ENCODE measurements at places on chromosomes 12 and 14.

GRCh38 chr14:93965287-93965821 is 11.0 kb downstream of the ASB2 start:
- no peak for DNase-seq

GRCh38 chr14:73344319-73344718 is 107.0 kb downstream of the PAPLN start:
- DNase-seq, result no peak

DNA sequence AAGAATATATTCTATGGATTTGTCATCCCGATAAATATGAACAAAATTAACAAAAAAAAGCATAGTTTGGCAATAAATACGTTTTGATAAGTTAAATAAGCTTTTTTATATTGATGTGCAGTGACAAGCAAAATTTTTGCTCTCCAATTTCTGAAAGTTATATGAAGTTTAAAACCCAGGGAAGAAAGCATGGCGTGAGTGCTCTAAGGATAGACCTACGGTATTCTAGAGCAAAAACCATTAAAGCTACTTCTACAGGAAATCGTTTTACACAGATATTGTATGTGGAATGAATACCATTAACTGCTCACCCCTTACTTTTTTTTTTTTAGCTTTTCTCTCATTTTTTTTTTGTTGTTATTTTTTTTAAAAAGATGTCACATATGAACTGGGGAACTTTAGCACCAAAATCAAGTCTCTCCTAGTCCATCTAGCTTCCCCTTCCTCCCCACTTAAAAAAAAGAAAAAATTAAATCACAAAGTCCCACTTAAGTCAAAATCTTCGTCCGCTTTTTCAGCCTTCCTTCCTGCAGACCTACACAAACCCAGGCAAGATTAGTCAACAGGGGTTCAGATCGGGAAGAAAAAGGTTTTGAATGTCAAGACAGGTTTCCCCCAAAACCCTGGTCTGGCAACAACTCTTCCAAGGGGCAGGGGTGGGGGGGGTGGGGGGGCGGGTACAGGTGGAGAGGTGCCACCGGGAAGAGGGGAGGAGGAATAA is 4.4 kb downstream of the ZFP36L1 start:
- DNase-seq, result no peak

DNA sequence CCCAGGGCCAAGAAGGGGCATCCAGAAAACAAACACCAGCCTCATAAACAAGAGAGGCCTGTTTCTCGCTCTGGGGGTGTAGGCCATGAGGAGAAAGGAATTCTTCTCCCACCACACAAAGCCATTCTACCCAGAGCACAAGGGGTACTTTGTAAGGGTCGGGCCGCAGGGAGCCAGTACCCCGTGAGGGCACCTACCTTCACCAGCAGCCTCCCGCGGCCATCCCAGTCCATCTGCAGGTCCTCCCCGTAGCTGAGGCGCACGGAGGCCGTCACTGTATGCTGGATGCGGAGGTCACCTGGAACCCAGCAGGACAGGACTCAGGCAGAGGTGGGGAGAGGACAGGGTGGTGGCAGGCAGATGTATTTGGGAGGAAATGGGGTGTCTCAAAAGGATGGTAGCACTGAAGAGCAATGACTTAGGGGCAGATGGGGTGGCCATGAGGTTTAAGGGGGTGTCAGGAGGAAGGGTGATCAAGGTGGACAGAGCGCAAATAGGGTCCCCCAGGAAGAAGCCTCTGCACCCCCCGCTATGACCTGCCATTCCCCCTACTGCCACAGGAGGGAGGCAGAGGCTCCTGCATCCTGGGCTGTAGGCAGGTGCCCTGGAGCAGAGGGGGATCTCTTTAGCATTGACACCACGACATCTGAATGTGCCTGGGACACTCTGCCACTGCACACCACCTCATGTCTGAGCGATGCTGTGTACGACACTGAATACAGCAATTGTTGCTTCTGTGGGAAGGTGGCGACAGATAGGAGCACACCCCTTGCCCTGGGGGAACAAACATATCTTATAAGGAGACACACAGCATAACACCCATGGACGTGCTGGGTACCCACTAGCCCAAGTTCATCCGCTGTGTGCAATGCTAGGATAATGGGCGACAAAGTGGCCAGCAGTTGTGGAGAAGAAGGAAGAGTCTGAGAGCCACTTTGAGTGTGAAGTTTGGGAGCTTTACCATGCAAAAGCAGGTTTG is 61.4 kb downstream of the VWF start:
- DNase-seq, result peak; percentile 36

- DNase-seq, result no peak
Observed at GRCh38 chr12:117404203-117404853, 42.9 kb upstream of the NOS1 start.

DNA sequence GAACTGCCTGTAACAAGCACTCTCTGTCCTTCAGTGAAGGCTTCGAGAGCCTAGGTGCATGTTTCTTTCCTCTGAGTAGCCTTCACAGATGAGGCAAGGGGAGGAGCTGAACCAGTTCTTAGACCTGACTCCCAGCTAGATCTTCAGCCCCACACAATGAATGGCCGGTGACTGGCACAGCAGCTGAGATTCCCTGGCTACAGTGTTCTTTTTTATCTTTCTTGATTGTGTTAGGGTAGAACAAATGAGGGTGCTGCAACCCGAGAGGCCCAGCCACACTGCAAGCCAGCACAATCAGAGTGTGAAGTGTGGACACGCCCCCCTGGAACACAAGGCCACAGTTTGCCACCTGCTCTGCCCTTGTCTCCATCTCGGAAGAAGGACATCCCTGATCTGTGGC is 19.1 kb upstream of the COL2A1 start:
- no peak for DNase-seq

DNA sequence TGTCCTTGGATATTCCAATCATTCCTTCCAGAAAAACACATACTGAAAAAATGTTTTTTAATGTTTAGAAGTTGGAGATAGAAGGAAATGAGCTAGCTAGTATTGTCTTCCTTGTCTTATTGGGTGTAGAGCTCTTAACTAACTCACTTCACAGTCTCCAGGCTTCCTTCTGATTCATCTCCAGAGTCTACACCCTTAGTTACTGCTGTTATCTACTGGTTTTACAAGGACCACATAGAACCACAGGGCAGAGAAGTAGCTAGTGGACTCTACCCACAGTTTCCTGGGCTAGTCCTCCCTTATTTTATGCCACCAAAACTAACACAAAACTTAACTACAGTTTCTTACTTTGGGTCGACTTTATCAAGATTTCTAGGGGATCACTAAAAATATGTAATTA is 31.0 kb upstream of the DHRS4 start:
- DNase-seq, result no peak

GRCh38 chr12:97835541-97835940 is 372.9 kb downstream of the RMST start:
- no peak for DNase-seq

- no peak for DNase-seq
Observed at GRCh38 chr12:63782466-63782865, 2.8 kb downstream of the RXYLT1 start.

GRCh38 chr12:130204541-130204953 is 42.3 kb downstream of the FZD10 start:
- DNase-seq, result no peak

DNA sequence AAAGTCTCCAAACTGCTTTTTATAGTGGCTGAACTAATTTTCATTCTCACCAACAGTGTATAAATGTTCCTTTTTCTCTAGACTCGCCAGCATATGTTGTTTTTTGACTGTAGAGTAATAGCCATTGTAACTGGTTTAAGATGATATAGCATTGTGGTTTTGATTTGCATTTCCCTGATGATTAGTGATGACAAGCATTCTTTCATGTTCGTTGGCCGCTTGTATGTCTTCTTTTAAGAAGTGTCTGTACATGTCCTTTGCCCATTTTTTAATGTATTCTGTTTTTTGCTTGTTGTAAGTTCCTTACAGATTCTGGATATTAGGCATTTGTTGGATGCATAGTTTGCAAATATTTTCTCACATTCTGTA is 404.9 kb downstream of the FLRT2 start:
- DNase-seq, result no peak

DNA sequence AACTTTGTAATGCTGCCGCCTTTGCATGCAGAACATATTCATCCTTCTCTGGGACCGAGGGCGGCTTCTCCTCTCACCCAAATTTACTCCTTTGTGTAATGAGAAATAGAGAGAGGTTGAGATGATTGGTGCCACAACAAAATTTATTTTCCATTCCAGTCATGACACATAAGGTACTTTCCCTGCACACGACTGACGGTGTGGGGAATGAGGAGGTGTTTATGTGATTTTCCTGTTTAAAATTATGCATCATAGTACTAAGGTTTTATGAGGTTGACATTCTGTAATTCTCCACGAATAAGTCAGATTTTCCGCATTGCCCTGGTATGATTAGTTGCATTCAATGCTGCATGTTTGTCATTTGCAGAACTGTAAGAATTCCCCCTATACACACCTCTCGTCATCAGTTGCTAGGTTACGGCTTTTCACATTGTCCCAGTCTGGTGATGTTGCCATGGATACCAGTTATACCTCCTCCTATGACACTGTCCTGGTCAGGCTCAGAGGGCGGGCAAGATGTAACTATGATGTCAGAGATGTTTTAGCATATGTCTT is 23.1 kb downstream of the BICDL1 start:
- peak; percentile 67 for DNase-seq

- DNase-seq, result no peak
Observed at GRCh38 chr14:28242895-28243294, 523.7 kb upstream of the FOXG1 start.

DNA sequence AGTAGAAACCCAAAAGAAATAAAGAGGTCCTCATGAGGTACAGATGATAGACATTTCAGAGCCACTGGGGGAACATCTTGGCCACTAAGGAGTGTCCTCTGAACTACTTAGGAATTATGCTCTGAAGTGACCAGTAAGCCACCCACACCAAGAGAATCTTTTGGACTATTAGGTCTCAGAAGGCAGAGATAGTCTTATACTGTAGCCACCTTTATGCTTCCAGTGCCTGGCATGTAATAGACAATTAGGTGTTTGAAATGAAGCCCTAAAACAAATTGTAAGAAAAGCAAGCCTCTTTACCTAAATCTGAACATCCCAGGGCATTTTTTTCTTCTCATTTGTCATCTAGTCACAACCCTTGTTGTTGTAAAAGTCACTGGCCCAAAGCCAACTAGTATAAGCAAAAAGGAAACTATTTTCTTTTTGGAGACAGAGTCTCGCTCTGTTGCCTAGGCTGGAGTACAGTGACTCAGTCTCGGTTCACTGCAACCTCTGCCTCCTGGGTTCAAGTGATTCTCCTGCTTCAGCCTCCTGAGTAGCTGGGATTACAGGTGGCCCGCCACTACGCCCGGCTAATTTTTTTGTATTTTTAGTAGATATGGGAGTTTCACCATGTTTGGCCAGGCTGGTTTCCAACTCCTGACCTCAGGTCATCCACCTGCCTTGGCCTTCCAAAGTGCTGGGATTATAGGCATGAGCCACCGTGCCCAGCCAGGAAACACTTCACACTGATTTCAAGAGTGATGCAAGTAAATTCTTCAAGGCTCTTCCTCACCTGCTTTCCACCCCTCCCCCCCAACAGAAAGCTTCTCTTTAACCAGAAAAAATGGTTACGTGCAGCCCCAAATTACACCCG is 11.1 kb downstream of the PLEKHA5 start:
- DNase-seq, result no peak

DNA sequence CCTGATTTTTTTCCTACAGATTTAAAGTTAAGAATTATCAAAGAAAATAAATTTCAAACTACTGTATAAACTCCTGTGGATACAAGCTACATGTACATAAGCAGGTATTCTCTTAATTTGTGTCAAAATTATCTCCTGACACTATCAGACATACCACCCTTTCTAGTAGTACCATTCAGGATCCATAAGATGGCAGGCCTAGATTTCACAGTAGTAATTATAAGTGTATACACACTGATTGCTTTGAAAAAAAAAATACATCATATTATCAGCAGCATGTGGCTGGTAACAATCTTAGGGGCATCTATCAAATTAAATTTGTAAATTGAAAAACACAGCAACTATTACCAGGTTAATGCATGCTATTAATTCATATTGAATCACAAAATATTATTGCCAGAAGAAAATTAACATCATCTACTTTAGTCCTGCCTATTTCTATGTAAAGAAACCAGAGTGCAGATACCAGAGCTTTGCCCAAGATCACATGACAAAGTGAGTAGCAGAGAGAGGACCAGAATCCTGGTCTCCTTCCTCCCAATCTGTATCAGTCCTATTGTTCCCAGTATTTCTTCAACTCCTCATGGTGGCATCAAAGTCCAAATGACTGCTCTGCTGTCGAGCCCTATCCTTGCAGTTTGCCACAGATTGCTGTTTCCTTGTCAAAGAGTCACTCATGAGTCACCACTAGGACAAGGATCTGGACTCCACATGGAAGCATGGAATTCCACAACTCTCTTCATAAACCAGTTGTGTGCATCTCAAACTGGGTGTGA is 27.7 kb upstream of the CALM1 start:
- DNase-seq, result no peak

DNA sequence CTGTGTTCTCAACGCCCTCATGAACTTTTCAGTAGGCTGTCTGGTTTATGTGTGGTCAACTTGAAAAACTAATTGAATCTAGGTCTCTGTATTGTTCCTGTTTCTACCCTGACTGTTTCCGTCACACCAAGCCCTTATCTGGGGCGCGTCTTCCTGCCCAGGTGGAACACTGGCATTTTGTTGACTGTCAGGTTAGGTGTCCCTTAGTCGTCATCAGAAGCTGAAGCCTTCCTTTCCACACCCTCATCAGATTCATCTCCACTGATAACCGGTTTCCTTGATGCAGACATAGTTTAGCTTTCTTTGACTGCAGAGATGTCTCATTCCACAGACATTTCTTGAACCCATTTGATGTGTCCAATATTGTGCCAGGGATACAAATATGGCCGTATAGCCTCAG is 96.5 kb downstream of the DUSP16 start:
- DNase-seq, result peak; percentile 46

GRCh38 chr12:6950811-6951540 is at the start of gene PTPN6:
PTPN6 (plus strand) TSS chr12:6951356; CDS start chr12:6951513, 157 bp downstream.
- DNase-seq, result no peak

DNA sequence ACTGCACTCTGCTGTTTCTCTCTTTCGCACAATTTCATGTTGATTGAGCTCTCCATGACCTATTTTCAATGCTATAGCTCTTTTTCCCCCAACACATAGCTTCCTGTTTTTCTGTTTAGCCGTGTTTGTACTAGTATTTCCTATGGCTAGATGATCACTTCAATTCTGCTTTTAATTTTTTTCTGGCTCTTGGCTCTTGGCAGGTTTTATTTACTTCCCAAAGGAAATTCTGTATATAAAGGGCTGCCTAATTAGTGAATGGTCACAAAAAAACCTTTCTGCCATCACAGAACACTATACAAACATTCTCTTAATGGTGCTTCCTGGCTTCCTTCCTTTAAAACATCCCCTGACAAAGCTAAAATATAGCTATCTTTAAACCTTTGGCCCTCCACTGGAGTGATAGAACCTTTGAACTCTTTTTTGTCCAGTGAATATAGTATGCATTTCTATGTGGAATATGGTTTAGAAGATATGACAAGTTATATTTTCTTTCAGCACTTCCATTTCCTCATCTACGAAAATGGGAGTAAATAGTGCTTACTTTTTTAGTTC is 88.2 kb downstream of the RASSF9 start:
- DNase-seq, result no peak

DNA sequence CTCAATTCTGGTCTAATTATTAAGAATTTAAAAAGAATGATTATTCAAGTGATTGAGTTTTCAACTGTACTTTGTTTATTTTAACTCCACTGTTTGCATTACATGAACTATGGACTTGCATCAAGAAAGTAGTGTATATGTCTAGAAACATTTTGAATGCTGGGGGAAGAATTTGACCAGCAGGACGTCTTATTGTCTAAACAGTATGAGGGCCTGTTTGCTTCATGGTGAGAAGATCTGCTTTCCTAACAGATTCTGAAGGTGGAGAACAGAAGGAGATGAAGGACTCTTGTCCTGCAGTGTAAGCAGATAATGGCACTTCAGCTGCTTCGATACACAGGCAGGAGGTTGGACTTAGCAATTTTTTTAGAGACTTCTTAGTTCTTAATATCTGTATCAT is 176.0 kb downstream of the DACT1 start:
- no peak for DNase-seq

Data from activated CD4-positive, alpha-beta T cell treated with anti-CD3 and anti-CD28 coated beads for 1 hour (primary cell).